Nephron progenitor cell (in vitro differentiated cells): ENCODE measurements at places on chromosomes 3 and 15.
A peak's percentile ranks its signal among the peaks of the same experiment; 100 is the strongest.

GRCh38 chr3:29514170-29514569 lies 233.3 kb downstream of the RBMS3 start:
- no peak for DNase-seq

DNA sequence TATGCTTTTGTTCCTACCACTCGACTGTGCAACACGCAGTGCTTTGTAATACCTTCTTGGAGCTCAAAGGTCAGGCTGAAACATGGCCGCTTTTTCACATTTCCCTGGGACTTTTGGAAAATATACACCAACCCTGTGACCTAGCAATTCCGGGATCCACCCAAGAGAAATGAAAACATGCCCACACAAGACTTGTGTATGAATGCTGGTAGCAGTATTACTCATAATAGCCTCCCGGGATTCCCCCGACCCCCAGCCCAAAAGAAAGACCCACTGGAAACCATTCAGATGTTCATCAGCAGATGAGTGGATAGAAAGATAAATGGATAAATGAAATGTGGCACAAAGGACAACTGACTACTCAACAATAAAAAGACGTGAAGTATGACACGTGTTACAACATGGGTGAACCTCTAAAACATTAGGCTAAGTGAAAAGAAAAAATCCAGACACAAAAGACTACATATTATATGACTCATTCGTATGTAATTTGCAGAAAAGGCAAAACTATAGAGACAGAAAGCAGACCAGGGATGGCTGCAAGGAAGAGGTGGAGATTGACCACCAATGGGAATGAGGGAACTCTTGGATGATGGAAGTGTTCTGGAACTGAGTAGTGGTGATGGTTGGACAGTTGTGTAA lies 104.1 kb downstream of the PGPEP1L start:
- no peak for DNase-seq

DNA sequence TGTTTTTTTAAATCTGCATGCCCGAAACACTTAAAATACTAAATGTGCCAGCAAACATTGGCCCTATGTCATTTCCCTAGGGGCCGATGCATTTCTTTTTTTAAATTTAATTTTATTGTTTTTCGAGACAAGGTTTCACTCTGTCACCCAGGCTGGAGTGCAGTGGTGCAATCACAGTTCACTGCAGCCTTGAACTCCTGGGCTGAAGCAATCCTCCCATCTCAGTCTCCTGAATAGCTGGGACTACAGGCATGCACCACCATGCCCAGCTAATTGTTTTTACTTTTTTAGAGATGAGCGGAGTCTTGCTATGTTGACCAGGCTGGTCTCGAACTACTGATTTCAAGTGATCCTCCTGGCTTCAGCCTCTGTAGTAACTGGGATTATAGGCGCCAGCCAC lies 5.5 kb downstream of the PARP9 start:
- no peak for DNase-seq

DNA sequence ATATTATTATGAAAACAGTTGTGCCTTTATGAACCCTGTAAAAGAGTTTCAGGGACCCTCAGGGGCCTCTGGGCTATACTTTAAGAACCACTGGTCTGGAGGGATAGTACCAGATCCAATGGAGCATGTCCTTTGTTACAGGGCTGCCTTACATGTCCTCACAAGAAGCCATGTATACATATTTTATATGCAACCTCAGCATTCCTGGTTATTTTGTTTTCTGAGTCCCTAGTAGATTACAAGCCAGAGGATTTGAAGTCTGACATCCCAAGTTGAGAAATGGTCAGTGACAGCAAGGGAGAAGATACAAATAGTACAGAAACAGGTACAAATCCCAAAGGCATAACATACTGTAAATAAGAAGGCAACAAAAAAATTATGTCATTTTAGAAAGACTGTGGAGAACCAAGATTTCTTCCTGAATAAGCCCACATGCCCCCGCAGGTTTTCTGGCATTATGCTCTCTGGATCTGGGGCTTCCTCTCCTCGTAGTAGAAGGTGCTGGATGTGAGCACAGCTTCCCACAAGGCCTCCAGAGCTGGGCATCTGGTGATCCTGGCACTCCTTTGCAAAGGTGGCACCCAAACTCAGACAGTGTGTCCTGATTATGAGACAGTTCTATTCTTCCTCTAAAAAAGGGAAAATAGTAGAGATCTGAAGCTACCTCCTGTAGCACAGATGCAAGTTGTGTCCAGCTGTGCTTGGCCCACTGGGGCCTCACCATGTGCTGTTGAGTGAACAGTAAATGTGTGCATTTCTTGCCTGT lies 114.0 kb downstream of the NR1D2 start:
- no peak for DNase-seq

- no peak for DNase-seq
These were observed 29.8 kb upstream of the MB21D2 start for GRCh38 chr3:192947421-192947820.

GRCh38 chr3:105827959-105828358 lies 40.9 kb downstream of the CBLB start:
- no peak for DNase-seq

- DNase-seq: no peak
These were observed 50.3 kb upstream of the PLXND1 start for GRCh38 chr3:129656659-129657247.

- DNase-seq: no peak
These were observed 137.7 kb downstream of the CHSY1 start for GRCh38 chr15:101114166-101114565.

- no peak for DNase-seq
These were observed 7.7 kb downstream of the TSPAN3 start for GRCh38 chr15:77063249-77063648.

DNA sequence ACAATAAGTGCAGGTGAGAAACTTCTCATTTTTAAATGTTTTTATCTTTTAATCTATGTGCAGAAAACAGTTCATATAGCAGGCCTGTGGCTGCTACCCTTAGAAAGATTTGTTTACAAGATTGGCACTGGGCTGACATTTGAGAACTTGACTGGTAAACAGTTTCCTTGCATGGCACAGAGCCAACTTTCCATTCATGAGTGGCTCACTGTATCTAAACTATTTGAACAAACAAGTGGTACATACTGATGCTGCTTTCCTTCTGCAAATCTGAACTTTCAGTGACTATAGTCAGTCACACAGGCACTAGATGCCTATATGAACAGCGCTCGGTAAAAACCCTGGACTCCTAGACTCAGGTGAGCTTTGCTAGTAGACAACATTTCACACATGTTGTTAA lies 6.3 kb upstream of the GTPBP8 start:
- no peak for DNase-seq

DNA sequence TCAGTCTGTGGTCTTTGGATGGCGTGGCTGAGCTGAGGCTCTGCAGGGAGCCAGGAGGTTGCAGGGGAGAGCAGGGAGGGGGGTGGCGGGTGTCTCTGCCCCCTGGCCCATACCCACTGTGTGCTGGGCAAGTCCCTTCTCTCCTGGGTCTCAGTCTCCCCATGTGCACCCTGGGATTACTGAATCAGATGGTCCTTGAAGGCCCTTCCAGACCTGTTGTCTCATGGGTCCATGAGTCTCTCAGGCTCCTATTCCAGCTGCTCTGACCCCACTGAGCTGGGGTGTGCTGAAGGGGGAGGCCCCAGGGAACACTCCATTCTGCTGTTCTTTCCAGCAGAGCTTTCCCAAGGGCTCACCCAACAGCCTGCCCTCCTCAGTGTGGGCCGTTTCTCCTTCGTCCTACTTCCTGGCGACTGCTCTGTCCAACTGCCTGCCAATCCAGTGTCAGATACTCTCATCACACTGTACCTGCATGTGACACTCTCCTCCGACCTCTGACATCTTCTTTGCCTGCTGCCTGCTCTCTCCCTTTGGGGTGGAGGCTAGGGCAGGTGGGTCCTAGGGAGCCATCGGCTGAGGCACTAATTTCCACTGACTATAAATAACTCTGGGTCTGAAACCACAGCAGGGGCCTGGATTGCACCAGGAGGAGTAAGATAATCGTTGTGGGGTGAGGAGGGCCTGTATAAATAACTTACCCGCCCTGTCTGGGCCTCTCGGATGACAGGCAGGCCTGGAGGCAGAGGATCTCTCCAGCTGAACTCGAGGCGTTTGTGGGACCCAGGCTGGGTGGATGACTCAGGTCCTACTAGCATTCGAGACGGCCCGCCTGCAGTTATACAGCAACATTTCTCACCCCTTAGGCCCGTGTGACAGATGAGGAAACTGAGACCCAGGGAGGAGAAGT lies 67.1 kb downstream of the ATP2B2 start:
- peak; percentile 41 for DNase-seq

GRCh38 chr3:125055913-125056745 lies at the start of gene HEG1:
TSS of gene HEG1 (minus strand) at chr3:125055997. CDS start at chr3:125055890, 107 bp downstream.
- DNase-seq: peak; percentile 83

GRCh38 chr3:189626286-189626685 lies 4.9 kb upstream of the TP63 start:
- no peak for DNase-seq

DNA sequence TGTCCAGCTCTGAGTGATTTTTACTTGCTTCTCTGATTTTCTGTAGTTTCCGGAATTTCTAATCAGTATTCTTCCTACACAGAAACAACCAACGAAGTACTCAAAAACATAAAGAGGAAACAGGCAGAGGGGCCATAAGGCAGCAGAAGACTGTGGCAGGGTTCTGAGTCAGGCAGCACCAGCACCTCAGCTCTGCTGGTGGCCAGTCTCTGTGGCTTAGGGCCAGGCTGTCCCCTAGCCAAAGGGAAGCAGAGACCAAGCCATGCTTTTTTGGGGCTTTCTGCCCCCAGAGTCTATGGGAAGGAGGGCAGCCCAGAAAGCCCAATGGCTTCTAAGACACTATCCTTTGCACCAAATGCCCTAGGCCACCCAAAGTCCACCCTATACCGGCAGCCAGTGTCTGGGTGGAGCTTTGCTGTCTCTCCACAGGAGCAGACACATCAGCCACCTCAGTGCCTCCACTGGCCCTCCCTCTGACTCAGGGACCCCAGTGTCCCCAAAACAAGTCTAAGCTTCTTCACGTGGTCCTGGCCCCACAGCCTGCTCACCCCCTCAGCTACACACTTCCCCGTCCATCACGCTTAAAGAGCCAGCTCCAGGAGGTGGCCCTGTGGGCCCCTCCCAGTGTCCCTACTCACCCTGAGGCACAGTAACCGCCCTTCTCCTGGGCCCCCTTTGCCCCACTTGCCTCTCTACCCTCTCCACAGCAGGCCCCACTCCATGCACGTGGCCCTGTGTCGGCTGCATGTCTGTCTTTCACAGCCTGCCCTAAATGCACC lies 46.2 kb downstream of the CCDC12 start:
- DNase-seq: no peak

DNA sequence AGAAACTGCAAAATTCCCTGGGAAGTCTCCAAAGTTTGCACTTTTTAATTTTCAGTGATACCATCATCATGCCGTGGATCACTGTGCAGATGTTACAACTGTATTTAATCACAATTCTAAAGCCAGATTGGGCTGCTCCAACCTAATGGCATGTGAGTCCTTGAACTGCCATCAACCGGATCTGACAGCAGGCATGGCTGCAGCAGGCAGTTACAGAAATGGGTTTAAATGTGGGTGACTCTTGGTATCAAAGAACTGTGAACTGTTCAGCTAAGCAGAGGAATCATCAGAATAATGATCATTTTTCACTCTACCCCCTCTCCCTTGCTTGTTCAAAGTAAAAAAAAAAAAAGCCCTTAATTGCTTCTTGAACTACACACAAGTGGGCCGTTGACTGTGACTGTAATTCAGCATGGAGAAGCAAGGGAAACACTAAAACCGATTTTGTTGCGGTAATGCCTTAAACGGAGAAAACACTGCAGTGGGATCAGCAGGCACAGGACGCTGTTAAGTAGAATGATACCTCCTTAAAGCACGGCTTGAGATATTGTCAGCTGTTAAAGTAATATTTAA lies 152.4 kb downstream of the RORA start:
- no peak for DNase-seq

- DNase-seq: no peak
These were observed 421.3 kb downstream of the PYDC2 start for GRCh38 chr3:191882289-191882688.

DNA sequence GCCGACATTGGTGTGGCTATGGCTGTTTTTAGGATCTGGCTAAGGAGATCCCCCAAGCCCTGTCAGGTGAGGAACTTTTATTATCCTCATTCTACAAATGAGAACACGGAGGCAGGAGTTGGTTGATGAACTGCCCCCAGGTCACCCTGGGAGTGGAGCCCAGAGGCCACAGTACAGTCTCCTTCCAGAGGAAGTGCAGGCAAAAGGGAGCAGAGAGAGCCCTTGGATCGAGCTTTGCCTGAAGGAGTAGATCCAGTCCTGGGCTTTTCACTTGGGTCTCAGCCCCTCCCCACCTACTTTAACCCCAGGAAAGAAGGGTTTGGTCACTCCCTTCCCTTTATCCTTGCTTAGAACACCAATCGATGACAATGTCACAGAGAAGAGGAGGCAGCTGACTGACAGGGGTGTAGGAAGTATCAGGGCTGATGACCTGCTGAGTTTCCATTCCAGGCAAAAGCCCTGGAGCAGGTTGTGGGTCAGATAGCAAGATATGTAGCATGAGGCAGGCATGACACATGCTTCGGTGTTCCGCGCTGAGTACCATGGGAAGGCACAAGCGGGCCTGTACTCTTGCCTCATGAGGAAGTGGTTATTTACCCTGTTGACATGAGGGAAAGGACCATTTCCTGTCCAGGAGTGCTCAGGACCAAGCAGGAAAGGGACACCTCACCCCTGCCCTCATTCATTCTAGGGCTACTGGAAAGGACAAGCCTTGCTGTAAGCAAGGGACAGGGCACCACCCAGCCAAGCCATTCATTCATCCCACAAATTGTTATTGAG lies 5.8 kb upstream of the PLA2G4D start:
- DNase-seq: no peak

- DNase-seq: no peak
These were observed 97.8 kb upstream of the AKAP13 start for GRCh38 chr15:85282504-85283115.

GRCh38 chr15:51335538-51336410 lies 2.6 kb downstream of the CYP19A1 start:
- DNase-seq: no peak

DNA sequence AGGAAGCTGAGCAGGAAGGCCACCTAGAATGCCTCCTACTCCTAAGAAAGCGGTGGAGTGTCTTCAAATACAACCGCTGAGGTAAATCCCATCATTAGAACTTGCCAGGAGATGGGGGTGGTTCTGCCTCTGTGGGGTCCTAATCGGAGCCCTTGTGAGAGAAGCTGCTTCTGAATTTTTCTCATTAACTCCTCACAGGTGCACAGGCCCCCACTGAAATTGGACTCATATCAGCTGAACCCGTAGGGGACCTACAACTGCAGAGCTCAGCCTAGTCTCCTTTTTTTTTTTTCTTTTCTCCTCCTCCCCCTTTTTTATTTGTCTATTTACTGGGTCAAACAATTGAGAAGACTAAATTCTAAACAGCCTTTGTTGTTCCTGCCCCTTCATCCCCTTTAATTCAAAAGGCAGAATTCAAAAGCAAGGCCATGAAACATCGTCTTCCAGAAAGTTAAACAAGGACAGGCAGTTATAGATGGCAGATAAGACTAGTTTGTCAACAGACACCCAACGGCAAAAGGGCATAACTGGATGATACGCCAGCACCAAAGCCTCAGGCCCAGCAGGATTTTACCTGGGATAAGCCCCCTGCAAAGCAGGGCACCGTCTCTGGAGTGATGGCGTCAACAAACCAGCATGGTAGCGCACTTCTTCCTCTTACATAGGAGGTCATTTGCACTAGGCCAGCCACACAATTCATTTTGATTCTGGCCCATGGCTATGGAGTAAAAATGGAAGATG lies 213.7 kb upstream of the HES1 start:
- DNase-seq: no peak
